ENCODE measurements at places on chromosomes 6 and 20.

- peak; percentile 60 for DNase-seq
Observed at GRCh38 chr20:3751675-3752385, 15.7 kb downstream of the ADISSP start.

DNA sequence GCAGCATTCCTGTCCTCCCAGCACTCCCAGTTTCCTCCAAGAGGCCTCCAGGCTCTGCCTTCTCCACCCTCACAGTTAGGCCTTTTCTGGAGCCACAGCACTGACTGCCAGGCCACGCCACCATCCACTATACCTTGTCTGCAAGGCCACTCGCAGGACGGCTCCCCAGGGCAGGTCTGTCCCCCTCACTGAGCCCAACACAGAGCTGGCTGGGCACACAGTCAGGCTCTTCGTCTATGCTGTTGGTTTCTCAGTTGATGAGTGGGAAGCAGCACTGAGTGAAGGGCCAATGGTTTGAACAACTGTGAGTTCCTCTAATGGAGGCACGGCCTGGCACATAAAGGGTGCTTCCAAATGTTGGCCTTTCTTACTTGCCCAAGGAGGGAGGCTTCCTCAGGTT, 95.2 kb downstream of the GRM4 start:
- DNase-seq: no peak

DNA sequence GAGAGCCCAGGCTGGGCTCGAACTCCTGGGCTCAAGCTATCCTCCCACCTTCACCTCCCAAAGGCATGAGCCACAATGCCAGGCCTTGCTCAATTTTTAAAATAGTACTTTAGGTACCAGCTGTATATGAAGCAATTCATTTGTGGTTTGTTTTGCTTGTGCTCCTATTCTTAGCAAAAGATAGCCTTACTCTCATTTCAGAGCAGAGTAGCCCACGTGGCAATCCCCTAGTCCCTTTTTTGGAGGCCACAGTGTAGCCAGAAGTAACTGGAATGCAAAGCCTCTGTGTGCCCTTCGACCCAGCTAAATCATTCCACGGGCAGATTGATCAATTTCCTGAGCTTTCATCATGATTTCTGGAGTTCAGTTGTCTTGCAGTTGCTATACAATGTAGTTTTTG, 372.2 kb downstream of the NRN1 start:
- DNase-seq: no peak

DNA sequence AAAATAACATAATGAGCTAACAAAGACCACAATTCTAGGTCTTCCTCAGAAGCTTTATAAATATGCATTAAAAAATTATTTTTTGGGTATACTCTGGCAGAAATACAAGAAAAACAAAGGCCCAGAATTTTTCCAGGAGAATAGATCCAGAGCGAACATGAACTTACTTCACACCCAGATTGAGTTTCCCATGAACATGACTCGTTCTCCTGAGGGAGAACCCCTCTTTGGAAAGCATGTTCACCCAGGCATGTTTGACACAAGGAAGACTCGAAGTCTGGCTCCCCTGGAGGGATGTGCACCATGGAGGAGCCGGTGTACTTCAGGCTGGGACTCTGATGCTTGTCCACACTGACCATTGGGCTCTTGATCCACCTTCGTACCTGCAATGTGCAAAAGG, 56.1 kb downstream of the SGK1 start:
- no peak for DNase-seq

GRCh38 chr6:106637051-106637716, 7.8 kb downstream of the QRSL1 start:
- no peak for DNase-seq

GRCh38 chr6:13428583-13429405, 58.6 kb downstream of the GFOD1 start:
- DNase-seq: no peak

GRCh38 chr6:56944661-56945060, 10.2 kb upstream of the BEND6 start:
- DNase-seq: no peak

- no peak for DNase-seq
Observed at GRCh38 chr6:29908710-29909109, 33.6 kb upstream of the HLA-A start.

DNA sequence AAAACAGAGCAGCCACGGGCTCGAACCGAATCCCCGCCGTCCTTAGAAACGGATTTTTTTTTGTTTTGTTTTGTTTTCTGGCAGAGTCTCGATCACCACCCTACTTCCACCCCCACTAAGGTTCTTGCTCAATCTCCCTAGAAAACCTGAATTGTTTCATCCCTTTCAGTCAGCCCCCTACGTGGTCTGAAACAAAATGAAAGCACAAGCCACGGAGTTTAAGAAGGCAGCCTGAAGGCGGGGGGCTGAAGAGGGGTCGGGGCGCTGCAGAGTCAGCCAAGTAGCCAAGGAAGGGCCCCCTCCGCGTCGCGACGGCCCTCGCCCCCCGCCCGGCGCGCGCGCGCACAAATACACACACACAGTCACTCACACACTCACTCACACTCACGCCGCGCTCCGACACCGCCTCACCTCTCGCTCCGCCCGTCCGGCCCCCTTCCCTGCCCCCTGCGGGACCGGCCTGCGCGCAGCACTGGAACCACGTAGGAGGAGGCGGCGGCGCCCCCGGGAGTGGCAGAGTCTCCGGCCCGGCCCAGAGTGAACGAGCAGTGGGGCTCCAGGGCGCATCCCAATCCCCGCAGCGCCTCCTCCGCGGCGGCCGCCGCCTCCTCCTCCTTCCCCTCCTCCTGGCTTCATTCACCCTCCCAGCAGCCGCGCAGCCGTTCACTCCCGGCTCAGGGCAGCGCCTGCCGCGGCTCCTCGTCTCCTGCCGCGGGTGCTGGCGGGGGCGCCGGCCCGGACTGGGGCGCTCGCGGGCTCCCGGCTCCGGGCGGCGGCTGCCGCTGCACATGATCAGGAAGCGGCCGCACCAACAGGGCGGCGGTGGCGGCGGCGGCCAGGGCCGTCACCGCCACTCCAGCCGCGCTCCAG, 1.4 kb downstream of the ATXN1 start:
- DNase-seq: peak; percentile 79

DNA sequence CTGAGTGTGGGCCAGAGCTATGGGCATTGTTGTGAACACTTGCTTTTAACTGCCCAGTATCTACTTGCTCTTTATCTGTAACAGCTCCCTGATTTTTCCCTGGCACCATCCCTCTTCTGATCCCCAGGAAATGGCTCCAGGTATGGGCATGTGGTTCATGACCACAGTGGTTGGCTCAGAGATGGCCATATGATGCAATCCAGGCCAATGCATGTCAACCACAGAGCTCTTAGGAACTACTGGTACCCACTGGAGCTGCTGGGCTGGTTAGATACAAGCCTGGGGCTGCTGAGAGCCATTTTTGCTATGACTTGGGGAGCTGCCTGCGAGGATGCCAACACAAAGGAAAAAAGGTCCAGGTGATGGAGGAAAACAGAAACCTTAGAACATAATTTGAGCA, 55.6 kb downstream of the KCNB1 start:
- DNase-seq: no peak

DNA sequence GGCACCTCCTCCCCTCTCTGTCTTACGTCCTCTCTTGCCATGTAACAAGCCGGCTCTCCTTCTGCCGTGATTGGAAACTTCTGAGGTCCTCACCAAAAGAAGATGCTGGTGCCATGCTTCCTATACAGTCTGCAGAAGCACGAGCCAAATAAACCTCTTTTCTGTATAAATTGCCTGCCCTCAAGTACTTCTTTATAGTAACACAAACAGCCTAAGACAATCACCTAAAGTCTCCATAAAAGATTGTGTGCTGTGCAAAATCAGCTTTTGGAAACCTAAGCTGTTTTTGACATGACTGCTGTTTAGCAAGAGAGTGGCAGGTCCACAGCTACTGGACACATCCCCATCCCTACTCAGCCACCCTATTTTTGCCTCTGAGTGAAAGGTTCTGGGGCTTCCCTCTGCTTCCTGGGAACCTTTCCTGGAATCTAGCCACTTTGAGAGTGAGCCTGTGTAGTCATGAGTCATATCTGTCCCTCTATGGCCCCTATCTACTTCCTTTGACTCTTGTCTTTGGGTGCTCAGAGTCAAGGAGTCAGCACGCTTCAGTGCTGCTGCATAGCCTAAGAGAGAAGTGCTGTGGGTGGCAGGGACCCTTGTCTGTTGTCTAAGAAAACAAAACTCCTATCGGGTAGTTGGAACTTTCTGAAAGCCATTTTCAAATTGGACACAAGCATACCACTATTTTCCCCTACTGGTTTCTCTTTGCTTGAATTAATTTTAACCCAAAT, 110.0 kb downstream of the PPP1R14C start:
- no peak for DNase-seq

- DNase-seq: no peak
Observed at GRCh38 chr6:159979136-159979874, 10.4 kb downstream of the IGF2R start.

DNA sequence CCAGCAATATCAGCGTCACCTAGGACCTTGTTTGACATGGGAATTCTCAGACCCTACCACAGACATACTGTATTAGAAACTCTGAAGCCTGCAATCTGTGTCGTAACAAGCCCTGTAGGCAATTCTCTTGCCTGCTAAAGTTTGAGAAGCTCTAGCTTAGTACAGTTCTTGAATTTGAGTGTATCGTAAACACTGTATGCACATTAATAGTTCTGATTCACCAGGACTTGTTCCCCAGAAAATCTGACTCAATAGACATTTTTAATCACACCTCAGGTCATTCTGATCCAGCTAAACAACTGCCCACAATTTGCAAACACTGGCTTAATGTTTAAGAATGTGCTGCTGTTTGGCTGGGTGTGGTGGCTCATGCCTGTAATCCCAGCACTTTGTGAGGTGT, 414.3 kb downstream of the TFAP2A start:
- no peak for DNase-seq

DNA sequence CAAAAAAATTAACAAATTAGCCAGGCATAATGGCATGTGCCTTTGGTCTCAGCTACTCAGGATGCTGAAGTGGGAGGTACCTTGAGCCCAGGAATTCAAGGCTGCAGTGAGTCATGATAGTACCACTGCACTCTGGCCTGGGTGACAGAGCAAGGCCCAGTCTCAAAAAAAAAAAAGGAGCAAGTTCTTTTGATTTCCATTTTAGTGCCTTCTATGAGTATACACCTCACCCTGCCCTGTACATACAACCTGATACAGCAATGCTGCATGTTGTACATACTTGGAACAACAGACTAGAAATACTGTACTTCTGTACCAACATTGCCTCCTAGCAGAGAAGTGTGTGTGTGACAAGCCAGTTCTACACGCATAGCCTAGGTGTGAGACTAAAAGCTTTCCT, 97.3 kb upstream of the CARMIL1 start:
- DNase-seq: no peak

DNA sequence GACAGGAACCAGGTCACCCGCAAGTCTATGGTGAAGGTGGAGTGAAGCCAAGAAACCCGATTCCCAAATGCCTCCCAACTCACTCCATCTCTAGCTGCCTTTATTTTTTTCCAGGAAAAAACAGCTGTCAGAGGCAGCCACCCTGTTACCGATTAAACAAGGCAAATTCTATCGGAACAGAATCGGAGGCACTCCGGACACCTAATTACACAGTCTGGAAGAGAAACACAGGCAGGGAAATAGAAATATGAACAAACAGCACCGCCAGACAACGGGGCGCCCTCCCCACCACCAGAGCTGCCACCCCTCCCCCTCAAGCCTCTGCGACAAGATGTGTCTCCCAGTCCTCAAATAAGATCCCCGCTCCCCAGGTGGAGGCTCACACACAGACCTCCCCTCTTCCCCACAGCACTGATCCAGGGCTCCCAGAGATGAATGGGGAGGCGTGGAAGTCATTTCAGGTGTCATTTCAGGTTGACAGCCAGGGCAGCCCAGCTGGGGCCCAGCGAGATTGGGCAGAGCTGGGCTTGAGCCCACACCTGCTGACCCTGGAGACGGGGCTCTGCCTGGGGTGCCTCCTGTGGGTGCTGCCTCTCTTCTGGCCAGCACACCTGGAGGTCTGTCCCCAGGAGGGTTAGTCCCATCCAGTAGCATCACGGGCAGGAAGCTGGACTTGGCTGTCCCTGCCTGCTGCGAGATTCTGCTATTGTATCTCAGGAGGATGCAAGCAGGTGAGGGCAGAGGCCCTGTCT, 19.8 kb upstream of the VSTM2L start:
- DNase-seq: no peak

- no peak for DNase-seq
Observed at GRCh38 chr6:23414051-23414445, 712.0 kb upstream of the NRSN1 start.

GRCh38 chr20:17611540-17612286, 41.8 kb downstream of the DSTN start:
- DNase-seq: peak; percentile 70

DNA sequence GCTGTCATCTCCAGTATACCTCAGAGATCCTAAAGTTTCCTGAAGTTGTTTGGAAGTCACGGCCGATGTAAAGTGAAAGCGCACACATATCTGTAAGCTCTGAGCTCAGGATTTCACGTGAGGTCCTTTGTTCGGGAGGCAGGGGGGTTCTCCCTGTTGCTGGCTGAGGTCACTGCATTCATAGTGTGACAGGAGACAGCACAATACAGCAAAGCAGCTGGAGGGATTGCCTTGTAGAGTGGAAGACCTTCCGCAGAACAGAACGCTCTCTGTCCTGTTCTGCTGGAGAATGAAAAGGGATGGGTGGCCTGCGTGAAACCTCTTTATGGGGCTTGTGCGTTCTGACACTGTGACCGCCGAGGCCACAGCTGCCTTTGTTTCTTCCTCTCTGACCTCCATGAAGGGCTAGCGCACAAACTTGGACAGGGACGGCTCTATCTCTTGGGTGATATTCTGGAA, 13.4 kb upstream of the SERPINB1 start:
- no peak for DNase-seq

GRCh38 chr6:75458895-75459294, 34.7 kb downstream of the FILIP1 start:
- DNase-seq: no peak
